ENCODE measurements at places on chromosomes 5 and 9.

DNA sequence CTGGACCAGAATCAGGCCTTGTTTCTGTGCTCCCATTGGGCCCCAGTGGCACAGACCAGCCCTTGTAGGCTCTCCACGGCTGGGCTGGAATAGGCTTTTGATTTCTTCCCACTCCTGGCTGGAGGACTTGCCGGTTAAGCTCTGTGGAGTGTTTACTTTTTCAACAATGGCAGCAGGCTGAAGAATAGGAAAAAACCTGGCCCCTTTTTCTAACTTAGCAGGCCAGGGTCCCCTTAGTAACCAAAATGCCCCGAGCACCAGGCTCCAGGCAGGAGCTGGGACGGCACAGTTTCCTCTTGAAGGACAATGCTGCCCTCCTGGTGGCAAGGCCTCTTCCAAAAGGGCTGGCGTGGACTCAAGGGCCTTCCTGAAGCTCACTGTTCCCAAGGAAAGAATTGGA lies 230.3 kb downstream of the CRB2 start:
- no peaks in the 10 kb centered on the region for H3K4me1 ChIP-seq
- no peak for DNase-seq
- H3K27me3 ChIP-seq = no peaks in the 10 kb centered on the region
- no peak overlapping the region for H3K27ac ChIP-seq

GRCh38 chr9:126546036-126546435 lies 67.7 kb upstream of the LMX1B start:
- peaks cover 9% of the 10 kb centered on the region for H3K27me3 ChIP-seq
- no peak overlapping the region for H3K27ac ChIP-seq
- H3K4me3 ChIP-seq = no peak overlapping the region
- H3K4me1 ChIP-seq = no peaks in the 10 kb centered on the region
- no peak for DNase-seq
- no peaks in the 10 kb centered on the region for H3K36me3 ChIP-seq

GRCh38 chr9:28820741-28821140 lies 1247.5 kb upstream of the C9orf72 start:
- H3K4me3 ChIP-seq = no peak overlapping the region
- no peak overlapping the region for H3K27ac ChIP-seq
- H3K27me3 ChIP-seq = no peaks in the 10 kb centered on the region
- DNase-seq = no peak
- no peaks in the 10 kb centered on the region for H3K4me1 ChIP-seq

DNA sequence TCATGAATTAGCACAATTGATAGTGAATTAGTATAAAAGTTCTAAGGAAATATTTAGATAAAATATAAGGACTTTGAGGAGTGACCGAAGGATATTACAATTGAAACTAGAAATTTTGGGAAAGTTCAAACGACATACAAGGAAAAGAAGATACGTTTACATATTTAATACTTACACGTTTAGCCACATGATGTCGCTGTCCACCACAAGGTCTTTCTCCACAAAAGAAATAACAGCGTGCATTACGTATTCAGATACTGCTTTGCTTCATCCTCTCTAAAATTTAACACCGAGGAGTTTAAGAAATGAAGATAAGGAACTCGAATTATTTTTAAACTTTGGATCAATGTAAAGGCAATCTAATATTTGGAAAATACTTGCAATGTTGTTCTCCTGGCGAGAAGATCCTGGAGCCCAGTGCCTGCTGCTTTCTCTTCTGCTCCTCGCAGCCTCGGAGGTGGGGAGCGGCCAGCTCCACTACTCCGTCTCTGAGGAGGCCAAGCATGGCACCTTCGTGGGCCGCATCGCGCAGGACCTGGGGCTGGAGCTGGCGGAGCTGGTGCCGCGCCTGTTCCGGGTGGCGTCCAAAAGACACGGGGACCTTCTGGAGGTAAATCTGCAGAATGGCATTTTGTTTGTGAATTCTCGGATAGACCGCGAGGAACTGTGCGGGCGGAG lies at the start of gene PCDHA3:
Gene PCDHA3, plus strand, starts transcription at position 242 of the 678 bp plus-strand sequence.
- DNase-seq = no peak
- no peaks in the 10 kb centered on the region for H3K27me3 ChIP-seq
- no peak within 1 kb of the TSS for H3K27ac ChIP-seq
- no peaks in the 10 kb centered on the region for H3K4me1 ChIP-seq
- H3K36me3 ChIP-seq = peaks cover 4% of the 10 kb centered on the region

DNA sequence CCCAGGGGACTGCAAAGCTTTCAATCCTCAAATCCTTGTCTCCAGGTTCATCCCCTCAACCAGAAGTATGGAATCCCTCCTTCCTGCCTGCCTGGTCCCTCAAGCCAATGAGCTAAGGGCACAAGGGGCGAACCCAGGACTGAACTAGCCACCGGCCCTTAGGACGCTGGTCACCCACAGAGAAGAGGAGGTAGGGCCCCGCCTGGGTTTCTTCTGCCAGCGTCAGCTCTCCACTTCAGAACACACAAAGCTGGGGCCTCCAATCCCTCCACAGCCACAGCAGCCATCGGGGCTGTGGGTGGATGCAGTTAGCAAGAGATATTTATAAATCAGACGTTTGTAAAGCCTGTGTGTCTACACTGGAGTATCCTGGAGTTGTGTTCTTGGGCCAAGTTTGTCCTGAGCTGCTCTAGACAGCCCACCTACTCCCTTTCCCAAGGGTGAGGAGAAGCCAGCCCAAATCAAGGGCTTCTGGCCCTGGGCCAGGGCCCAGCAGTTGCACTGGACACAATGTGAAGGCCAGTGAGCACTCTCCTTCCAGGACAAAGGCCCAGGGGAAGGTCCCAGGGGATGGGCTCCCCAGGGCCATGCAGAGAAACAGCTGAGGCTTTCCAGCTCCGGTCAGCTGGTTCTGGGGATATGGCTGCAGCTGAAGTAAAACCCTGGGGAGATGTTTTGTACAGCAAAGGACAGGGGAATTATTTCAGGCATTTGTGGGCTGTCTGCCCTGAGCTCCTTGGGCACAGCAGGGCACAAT lies 18.9 kb downstream of the AMBP start:
- H3K36me3 ChIP-seq = no peaks in the 10 kb centered on the region
- H3K27ac ChIP-seq = peak overlapping the region; percentile 82
- H3K4me1 ChIP-seq = peaks cover 26% of the 10 kb centered on the region
- no peaks in the 10 kb centered on the region for H3K27me3 ChIP-seq

GRCh38 chr5:74056107-74056788 lies 430.3 kb downstream of the ARHGEF28 start:
- H3K4me3 ChIP-seq = no peak overlapping the region
- no peak overlapping the region for H3K27ac ChIP-seq
- no peaks in the 10 kb centered on the region for H3K36me3 ChIP-seq
- peaks cover 14% of the 10 kb centered on the region for H3K4me1 ChIP-seq
- no peaks in the 10 kb centered on the region for H3K27me3 ChIP-seq

GRCh38 chr9:108003526-108003925 lies 514.0 kb upstream of the KLF4 start:
- H3K27me3 ChIP-seq = no peaks in the 10 kb centered on the region
- no peak overlapping the region for H3K4me3 ChIP-seq
- no peak for DNase-seq
- no peaks in the 10 kb centered on the region for H3K36me3 ChIP-seq
- H3K4me1 ChIP-seq = no peaks in the 10 kb centered on the region
- H3K27ac ChIP-seq = no peak overlapping the region

GRCh38 chr9:18608371-18608770 lies 134.4 kb downstream of the ADAMTSL1 start:
- H3K27me3 ChIP-seq = no peaks in the 10 kb centered on the region
- peaks cover 18% of the 10 kb centered on the region for H3K4me1 ChIP-seq
- no peaks in the 10 kb centered on the region for H3K36me3 ChIP-seq
- no peak overlapping the region for H3K27ac ChIP-seq
- no peak overlapping the region for H3K4me3 ChIP-seq

DNA sequence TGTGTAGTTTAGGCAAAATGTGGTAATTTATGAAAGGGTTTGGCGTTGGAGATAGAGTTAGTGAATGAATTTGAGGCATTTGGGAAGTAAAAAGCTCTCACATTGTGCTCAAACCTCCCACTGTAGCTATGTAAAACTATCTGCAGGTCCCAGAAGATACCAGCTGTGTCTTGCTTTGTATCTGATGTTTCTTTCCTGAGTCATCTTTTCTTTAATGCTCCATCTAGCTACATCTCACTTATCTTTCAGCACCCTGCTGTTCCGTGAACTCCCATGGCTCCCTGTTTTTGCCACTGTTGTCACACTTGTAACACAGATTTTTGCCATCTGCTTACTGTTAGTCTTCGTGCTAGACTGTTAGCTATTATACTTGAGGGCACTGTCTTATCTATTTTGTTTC lies 253.1 kb downstream of the NPR3 start:
- DNase-seq = no peak
- no peak overlapping the region for H3K27ac ChIP-seq
- no peaks in the 10 kb centered on the region for H3K4me1 ChIP-seq

DNA sequence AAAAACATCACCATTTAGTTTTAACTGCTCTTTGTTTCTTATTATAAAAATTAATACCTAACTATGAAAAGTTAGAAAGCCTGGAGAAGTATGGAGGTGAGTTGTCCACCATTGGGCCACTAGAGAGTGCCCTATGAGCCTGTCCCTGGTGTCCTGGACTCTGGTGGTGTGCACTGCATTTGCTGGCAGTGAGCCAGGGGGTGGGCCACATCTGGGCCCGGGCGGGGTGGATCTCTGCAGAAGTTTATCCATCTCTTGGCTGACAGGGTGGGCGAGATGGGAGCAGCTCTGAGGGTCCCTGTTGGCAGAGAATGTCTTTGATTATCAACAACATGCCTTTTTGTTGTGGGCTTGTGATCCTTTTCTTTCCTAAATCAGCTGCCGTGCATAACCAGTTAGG lies 8.2 kb downstream of the TENT4A start:
- H3K27me3 ChIP-seq = no peaks in the 10 kb centered on the region
- peaks cover 95% of the 10 kb centered on the region for H3K4me1 ChIP-seq
- H3K27ac ChIP-seq = peak overlapping the region; percentile 65

DNA sequence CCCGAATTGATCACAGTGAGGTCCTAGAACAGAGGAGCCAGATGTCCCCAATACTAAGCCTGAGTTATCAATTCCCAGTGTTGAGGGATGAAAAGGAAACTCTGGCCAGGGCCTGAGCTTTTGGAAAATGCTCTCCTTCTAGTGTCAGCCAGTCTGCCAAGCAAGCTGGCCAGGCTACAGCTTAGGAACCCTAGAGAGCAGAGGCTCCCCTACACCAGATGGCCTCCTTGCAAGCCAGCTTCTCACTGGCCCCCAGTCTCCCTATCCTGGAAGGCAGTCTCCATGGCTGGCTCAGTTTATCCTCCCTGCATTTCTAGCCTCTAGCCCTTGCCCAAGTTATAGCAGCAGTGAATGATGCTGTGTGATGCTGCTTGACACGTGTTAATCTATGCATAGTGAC lies 204.7 kb upstream of the WWC1 start:
- H3K27me3 ChIP-seq = no peaks in the 10 kb centered on the region
- H3K27ac ChIP-seq = no peak overlapping the region
- H3K4me1 ChIP-seq = peaks cover 10% of the 10 kb centered on the region
- DNase-seq = no peak
- H3K4me3 ChIP-seq = no peak overlapping the region
- no peaks in the 10 kb centered on the region for H3K36me3 ChIP-seq

DNA sequence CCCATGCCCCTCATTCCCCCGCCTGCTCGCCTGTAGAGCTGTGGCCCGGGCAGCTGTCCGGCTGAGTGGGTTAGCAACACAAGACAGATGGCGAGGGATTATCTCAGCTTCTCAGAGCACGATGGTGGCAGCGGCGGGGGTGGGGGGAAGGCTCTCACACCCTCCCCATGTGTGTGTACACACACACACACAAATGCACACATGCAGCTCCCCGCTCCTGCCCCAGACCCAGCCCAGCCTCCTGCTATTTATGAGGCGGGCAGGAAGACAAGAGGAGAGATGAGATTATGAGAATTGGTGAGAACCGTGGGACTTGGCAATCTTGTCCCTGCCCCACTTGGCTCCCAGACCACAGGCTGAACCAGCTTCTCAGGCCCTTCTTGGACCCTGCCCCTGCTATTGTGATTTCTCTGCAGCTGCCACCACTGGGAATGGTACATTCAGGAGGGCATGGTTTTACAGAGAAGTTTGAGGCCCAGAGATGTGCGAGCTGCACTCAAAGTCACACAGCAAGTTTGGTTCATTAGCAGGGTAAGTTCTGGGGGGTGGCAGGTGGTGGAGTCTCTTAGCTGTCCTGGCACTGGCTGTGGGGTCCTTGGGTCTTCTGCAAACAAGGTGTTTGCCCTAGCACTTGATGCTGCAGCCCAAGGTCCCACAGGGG lies 51.0 kb upstream of the PSD2 start:
- H3K27ac ChIP-seq = peak overlapping the region; percentile 77
- H3K4me3 ChIP-seq = no peak overlapping the region
- no peak for DNase-seq
- peaks cover 40% of the 10 kb centered on the region for H3K4me1 ChIP-seq
- no peaks in the 10 kb centered on the region for H3K36me3 ChIP-seq
- H3K27me3 ChIP-seq = no peaks in the 10 kb centered on the region

DNA sequence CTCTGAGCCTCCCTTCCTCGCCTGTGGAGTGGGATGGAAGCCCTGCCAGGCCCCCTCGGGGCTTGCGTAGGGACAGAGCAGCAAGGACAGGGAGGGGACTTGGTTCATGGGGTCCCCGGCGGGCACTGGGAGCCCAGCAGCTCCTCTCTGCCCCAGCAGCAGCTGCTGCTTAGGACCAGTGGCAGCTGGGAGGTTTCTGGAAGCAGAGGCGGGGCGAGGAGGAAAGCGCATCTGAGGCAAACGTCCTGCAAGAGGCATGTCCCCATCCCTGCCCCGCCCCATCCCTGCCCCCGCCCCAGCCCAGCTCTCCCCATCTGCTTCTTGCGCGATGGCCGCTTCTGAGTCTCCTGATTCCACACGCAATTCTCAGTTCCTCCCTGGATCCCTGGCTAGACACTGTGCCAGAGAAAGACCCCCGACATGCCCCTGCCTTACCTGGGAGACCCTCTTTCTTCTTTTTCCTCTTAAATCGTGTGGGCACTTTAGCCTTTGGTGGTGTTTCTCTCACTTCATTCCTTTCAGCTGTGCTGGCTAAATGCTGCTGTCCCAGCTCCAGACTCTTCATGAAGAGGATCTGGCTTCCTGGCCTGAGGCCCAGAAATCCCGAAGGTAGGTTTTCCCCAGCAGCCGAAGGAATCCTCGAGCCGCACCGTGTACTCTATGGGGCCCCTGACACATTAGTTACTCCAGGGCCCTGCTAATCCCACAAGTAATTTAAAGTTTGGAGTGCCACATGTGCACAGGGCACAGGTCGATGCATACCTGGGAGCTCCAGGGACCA lies 4.4 kb upstream of the OR2S2 start:
- H3K4me3 ChIP-seq = no peak overlapping the region
- no peak for DNase-seq
- peaks cover 4% of the 10 kb centered on the region for H3K27me3 ChIP-seq
- no peaks in the 10 kb centered on the region for H3K4me1 ChIP-seq
- H3K36me3 ChIP-seq = no peaks in the 10 kb centered on the region

DNA sequence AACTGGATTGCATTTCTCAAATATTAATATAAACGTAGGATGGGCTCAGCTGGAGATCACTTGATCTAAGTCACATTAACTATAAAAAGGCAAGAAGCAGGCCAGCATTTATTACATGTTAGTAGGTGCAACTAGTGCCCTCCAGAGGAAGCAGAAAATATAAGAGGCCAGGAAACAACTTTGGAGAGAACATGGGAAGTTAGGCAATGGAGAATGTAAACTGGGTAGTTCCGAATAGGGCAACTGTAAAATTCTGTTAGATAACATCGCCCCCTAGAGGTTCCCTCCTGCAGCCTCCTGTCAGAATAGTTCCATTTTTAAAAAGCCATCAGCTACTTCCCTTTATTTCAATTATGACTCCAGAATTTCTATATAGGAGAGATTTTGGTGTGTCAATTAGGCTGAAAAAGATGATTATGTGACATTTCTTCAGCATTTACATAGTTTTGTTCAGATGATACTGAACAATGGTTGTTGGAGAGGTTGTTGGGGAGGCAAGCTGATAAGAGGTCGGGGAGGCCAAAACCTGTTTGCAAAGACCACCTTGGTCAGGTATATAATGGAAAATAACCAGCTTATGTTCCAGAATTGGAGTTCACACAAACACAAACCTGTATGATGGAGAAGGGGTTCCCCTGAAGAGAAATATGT lies 22.4 kb downstream of the CCL28 start:
- peak; percentile 58 for DNase-seq
- peaks cover 14% of the 10 kb centered on the region for H3K36me3 ChIP-seq
- H3K4me3 ChIP-seq = no peak overlapping the region
- no peaks in the 10 kb centered on the region for H3K27me3 ChIP-seq
- no peak overlapping the region for H3K27ac ChIP-seq
